ENCODE measurements at places on chromosomes 3 and 15.

DNA sequence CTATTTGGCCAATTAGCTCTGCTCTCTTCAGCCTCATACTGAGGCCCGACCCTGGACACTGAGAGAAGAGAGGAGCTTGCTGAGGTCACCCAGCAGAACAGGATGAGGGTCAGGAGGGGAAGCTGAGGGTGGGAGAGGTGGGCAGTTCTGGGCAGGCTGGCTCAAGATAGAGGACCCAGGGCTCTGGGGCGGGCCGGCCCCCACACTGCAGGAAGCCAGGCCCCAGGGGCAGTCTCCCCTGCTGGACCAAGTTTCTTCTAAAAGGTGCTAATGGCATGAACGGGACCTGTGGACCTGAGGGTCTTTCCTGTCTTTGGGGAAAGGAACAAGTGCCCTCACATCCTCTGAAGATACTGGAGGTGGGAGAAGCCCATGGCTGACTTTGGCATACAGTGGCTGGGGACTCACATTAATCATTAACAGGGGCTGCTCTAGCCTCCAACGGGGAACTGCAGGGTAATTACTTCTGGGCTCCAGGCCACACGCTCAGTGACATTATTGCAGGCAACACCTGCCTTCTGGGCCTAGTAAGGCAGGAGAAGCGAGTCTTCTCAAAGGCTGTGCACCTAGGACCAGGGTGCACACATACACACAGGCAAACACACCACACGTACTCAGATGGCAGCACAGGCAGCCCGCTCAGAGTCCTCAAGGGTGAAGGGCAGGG is 10.6 kb downstream of the HCN4 start:
- DNase-seq = no peak

- DNase-seq = no peak
Observed at GRCh38 chr3:119365418-119365817, 71.2 kb downstream of the ARHGAP31 start.

DNA sequence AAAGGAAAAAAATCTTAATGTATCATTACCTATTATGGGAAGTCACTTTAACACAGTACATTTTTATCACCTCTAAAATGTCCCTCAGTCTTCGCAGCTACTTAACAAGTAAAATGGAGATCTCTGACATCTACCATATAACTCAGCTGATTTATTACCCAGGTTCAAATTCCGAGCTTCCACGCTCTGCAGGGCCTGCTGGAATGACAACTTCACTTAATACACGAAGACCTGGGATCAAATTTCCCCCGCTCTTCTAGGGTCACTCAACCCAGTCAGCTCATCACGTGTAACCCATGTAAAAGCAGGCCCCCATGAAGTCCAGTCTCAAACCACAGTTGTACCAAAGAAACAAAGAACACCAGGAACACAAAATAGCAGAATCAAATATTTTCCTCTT is 44.2 kb upstream of the ACP3 start:
- no peak for DNase-seq

- no peak for DNase-seq
Observed at GRCh38 chr15:90338532-90338931, 13.6 kb upstream of the ZNF774 start.

GRCh38 chr3:87461443-87461842 is 185.1 kb upstream of the POU1F1 start:
- no peak for DNase-seq

GRCh38 chr3:194661946-194662345 is 10.0 kb downstream of the LSG1 start:
- no peak for DNase-seq

GRCh38 chr15:51310064-51310463 is 28.3 kb downstream of the CYP19A1 start:
- no peak for DNase-seq

- DNase-seq = no peak
Observed at GRCh38 chr15:38533926-38534325, 30.7 kb downstream of the RASGRP1 start.

DNA sequence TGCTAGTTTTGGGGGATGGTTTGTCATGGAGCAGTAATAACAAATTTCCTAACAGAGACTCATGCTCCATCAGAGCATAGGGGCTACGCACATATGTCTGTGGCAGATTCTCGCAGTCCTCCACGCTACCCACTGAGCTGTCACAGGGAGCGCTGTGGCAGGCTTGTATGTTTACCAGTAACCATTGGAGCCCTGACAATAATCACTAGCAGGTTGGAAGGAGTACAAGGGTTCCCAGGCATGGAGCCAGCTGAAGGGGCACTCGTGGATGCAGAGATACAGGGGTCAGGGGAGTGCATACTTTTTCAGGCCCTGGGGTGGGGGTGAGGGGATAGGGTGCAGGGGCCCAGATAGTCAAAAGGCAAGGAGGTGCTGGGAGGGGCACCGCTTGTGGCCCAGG is 7.9 kb upstream of the GP9 start:
- DNase-seq = no peak

GRCh38 chr3:20230954-20231353 is 44.9 kb upstream of the SGO1 start:
- DNase-seq = no peak

DNA sequence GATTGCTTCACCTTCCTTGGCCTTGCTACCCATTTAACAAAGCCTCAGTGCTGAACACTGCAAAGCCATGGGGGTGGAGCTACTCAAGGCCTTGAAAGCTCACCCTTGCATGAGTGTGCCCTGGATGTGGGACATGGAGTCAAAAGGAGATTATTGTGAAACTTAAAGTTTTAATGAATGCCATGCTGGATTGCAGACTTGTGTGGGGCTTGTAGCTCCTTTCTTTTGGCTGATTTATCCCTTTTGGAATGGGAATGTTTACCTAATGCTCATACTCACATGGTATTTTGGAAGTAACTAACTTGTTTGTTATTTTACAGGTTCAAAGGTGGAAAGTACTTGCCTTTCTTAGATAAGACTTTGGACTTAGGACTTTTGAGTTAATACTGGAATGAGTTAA is 538.5 kb upstream of the NECTIN3 start:
- DNase-seq = no peak
